ENCODE measurements at places on chromosomes 7 and 10.

DNA sequence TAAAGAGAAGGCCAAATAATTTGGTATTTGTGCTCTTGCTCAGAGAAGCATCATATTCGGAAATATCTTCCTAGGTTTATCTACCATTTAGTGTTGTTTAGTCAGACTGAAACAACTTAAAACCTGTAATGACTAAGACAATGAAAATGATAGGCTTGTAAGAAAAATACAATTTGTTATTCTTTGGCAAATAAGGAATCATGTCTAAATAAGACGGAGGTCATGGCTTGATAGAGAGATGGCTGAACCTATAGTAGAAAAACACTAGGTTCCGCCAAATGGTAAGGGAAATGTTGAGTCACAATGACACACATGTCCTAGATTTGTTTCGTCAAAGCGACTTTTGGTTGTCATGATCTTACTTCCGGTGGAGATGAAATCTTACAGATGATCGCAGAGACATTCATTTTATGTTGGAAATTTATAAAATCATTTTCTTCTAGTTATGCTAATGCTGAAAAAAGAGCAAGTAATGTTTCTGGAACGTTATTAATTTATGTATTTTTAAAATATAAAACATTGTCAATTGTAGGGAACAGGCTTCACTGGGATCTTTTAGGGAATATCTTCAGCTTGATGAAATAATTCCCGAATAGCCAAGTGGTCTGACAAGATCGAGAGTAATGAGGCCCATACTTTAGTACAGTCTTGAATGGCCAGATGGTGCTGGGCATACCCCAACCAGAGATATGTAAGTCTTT lies 1.0 kb downstream of the SRGN start:
- DNase-seq: no peak

DNA sequence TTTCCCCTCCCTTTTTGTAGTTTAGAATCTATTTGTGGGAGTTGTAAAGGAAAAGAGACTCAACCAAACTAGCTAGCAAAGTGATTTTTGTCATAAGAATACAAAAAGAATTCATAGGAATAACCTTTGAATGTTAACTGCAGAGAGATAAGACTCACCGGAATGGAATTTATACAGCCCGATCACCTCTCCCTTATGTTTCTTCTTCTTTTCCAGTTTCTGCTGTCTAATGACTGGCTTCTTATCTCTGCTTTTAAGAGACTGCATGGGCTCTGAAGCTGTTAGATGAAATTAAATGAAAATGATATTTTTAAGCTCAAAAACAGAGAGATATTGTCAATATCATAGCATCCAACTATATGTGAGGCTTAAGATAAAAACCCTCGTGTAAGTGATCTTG lies 1095.9 kb downstream of the REEP3 start:
- no peak for DNase-seq

DNA sequence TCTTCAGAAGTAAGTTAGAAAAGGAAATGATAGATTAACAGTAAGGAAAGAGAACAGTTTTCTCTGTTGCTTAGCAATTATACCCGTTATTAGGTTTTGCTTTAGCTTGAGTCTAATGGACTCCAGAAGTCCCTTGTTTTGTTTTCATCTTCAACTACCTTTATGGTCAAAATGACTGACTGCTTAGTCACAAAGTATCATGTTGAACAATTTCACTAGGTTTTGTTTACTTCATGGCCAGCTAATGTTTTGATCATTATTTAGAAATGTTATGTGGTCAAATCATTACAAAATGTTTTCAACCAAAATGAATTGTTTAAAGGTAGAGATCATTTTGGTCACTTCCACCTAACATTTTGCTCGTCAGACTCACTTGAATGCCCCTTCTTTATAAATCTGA lies 1.9 kb downstream of the UBN2 start:
- DNase-seq: no peak

DNA sequence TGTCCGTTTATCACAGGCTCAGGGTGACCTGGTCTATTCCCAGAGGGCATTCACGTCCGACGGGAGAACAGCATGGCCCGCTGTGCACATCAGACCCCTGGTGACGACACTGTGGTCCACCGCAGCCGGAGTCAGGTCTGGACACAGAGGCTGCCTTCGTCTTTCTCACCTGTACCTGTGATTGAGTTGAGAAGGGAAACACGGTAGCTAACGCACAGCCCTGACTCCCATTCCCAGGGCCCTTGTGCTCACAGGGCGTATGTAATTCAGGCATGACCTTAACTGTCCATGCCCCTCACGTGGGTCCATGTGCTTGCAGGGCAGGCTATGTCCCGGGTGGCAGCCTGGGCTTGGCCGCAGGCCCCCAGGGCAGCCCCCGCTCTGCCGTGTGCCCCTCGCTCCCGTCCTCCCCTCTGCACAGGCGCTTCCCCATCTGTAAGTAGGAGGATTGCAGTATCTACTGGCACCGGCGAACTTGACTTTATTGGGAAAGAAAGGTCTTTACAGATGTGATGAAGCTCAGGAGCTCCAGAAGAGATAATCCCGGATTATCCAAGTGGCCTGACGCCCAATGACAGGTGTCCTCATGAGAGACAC lies 221.3 kb upstream of the TCERG1L start:
- no peak for DNase-seq

GRCh38 chr10:45377858-45378257 lies 3.8 kb downstream of the ALOX5 start:
- DNase-seq: no peak

DNA sequence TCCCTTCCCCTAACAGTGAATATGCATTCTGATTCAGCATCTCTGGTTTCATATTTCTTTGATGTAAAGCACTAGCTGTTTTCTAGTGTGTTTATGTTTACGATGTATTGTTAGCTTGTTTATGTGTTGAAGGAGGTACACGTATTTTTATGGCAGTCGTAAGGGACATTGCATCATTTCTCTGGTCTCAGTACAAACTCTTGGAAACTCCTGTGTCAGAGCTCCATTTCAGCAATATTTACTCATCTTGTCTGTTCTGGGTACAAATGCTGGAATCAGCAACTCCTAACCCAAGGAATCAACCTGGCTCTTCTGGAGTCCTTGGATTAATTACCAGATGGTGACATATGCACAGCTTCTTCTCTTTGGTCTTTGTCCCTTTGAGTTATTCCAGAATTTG lies 270.0 kb upstream of the PLXDC2 start:
- DNase-seq: no peak

DNA sequence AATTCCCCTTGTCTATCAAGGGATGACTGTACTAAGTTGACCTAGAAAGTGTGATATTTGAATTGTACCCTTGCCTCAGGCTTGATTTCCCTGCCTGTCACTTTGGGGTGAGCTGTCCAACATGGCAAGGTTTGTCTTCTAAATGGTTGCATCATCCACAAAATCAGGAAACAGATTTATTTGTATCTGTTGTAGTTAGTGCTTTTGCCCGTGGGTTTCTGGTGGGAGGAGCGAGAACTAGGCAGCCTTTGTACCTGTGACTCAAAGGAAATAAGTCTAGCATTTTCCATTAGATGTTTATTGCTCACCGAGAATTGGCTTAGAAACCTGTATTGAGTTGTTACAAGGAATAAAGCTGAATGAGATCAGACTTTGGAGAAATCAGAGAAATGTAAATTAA lies 650.8 kb downstream of the LRMDA start:
- DNase-seq: no peak

- no peak for DNase-seq
Measured at GRCh38 chr7:150955519-150956394, 22.4 kb downstream of the KCNH2 start.

DNA sequence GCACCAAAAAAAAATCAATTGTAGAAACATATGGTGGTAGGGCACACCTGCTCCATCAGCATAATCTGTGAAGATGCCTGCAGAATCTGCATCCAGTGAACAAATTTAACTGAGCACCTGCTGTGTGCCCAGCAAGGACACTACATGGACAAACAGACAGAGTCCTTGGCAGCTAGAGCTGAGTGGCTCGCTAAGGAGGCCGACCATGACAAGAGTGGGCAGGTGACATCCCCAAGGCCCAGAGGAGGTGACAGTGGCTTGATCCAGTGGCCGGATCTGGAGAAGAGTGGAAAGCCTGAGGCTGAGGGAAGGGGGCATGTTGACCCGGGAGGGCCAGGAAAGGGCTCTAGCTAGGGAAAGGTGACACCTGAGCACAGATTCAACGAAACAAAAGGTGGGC lies 68.1 kb downstream of the MAD1L1 start:
- no peak for DNase-seq

- DNase-seq: peak; percentile 41
Measured at GRCh38 chr10:13608246-13608853, 21.6 kb downstream of the PRPF18 start.

DNA sequence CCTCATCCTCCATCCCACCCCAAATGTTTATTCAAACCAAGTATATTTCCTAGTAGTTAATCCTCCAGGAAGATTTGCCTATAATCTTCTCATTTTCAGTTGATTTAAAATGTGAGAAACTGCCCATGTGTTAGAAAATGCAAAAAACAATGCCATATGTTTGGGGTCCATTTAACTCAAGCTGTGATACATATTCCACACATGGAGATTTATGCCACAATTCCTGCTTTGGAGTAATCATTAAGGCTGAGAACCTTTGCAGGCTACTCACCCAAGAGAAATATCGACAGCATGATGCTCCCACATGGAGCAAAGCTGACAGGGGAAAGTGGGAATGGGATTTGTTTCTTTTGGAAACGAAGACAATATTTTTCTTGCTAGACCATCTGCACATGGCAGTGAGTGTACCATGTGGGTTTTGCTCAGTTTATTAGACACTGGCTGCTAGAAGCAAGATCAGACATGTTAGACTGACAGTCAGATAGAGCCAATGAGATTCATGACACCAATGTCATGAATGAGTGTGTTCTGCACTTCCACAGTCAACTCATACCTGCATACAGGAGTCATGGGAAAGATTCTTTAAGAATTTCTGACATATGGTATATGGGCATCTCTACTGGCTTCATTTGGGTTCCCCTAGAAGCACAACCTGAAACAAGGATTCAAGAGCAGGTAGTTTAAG lies 3.4 kb upstream of the GRM8 start:
- no peak for DNase-seq

DNA sequence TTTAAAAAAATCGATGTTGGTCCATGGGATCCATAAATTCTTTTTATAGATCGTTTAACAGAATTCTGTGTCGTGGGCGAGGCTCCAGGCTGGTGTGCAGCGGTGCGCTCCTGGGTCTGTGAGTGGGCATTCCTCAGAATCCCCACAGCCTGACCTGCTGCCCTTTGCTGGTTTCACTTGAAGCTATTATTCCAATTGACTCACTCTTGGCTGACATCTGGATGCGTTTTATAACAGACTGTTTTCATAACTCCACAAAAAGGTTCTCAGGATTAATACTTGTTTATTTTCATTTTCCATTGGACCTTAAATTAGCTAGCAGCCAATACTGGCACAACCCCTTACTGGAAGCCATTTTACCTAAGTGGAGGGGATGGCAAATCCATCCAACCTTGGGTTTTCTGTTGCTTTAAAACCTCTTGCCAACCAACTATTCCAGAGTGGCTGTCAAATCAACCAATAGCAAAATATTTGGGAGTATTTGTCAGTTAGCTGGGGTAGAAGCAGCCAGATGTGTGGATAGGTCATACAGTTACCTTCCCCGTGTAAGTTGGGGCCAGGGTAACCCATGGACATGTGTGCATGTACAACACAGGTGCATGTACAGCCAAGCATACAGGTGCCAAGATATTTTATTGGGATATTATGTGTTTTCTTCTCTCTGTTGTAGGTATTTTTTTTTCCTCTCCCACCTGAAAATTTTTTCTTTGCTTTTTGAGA lies 160.7 kb upstream of the ZNF32 start:
- DNase-seq: no peak

GRCh38 chr10:72009425-72010081 lies 45.4 kb downstream of the CHST3 start:
- peak; percentile 79 for DNase-seq

- no peak for DNase-seq
Measured at GRCh38 chr7:75876126-75876881, 2.5 kb upstream of the RHBDD2 start.

DNA sequence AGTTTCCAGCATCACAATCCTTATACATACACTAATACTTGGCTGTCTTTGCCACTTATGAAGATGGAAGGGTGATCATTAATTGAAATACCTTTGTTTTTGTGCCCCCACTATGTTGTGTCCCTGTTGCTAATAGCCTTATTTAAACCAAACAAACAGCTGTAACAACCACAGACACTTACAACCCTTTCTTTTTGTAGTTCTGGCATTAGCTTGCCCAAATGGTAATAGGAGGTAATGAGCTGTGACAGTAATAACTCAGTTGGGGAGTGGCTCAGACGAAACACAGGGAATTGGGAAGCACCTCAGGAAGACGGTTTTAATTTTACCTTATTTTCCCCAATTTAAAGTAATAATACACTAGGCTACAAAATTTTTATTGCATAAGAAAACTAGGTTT lies 83.4 kb downstream of the MDFIC start:
- no peak for DNase-seq

- DNase-seq: no peak
Measured at GRCh38 chr10:97977673-97978072, 52.7 kb downstream of the CRTAC1 start.

DNA sequence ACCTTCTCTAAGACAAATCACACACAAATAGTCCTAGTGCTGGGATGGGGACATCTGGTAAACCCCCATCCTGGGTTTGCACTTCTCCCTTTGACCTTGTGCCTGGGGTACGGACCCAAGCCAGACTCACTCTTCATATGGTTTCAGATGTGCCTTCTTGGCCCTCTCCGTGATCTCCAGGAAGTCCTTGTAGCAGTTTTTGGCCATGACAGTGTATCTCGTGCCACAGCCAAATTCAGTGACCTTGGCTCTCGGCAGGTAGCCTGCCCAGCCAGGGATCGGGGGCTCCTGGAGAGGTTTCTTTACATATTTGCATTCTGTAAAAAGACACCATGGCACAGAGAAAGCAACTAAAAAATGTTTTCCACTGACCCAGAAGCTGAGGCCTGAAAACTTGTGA lies 43.9 kb downstream of the PNLIPRP2 start:
- DNase-seq: no peak

- no peak for DNase-seq
Measured at GRCh38 chr7:30201921-30202320, 67.1 kb downstream of the MTURN start.

DNA sequence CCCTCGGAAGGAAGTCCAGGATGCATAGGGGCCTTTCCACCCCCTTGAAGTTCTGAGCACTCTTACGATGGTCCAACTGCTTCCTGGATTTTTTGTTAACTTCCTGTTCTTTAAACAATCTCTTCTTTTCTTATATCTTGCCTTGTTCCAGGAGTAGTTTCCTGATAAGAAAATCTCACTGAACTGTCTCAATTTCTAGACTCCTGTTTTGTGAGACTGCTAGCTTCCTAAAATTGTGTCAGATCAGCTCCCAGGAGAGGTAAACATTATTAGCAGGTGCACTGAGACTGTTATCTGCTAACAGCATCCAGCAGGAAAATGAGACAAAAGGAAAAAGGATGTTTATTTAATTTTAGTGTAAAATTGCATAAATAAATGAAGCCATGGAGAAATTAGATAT lies 106.2 kb upstream of the PITRM1 start:
- DNase-seq: no peak
